T-helper 2 cell (primary cell): ENCODE measurements at places on chromosomes 6 and 20.

DNA sequence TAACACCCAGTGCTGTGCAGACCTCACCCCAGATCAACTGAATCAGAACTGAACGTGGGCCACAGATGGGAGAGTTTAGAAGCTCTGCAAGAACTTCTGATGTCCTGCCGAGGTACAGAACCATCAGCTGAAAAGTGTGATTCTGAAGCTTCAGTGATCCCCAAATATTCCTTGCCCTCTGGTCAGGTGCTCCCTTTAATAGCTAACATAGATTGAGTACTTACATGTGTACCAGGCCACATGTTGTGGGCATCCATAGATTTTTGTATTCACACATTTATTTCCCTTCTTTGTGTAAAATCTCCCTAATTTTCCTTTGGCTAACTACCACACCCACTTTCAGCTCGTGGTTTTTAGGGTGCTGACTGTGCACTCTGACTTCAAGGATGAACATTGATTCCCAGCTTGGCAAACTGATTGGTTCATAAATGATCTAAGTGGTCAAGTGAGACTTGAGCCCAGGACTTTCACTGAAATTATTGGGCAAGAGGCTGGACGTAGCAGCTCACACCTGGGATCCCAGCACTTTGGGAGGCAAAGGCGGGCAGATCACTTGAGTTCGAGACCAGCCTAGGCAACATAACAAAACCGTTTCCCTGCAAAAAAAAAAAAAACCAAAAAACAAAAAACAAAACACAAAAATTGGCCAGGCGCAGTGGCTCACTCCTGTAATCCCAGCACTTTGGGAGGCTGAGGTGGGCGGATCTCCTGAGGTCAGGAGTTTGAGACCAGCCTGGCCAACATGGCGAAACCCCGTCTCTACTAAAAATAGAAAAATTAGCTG, 162.2 kb downstream of the BCAS1 start:
- no peak for DNase-seq

- no peak for DNase-seq
Observed at GRCh38 chr20:48897305-48898010, 24.1 kb upstream of the ARFGEF2 start.

DNA sequence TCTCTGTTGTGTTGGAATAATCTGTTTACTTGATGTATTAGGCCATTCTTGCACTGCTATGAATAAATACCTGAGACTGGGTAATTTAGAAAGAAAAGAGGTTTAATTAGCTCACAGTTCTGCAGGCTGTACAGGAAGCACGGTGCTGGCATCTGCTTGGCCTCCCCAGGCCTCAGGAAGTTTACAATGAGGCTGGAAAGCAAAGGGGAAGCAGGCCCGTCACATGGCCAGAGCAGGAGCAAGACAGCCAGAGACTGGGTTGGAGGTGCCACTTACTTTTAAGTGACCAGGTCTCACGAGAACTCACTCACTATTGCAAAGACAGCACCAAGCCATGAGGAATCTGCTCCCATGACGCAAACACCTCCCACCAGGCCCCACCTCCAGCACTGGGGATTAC, 50.6 kb upstream of the FUCA2 start:
- no peak for DNase-seq

- no peak for DNase-seq
Observed at GRCh38 chr20:32007787-32008616, 2.2 kb upstream of the CCM2L start.

DNA sequence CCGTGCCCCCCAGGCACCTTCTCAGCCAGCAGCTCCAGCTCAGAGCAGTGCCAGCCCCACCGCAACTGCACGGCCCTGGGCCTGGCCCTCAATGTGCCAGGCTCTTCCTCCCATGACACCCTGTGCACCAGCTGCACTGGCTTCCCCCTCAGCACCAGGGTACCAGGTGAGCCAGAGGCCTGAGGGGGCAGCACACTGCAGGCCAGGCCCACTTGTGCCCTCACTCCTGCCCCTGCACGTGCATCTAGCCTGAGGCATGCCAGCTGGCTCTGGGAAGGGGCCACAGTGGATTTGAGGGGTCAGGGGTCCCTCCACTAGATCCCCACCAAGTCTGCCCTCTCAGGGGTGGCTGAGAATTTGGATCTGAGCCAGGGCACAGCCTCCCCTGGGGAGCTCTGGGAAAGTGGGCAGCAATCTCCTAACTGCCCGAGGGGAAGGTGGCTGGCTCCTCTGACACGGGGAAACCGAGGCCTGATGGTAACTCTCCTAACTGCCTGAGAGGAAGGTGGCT, 960 bp downstream of the TNFRSF6B start:
- no peak for DNase-seq

GRCh38 chr20:4167261-4168021, 152.1 kb upstream of the RNF24 start:
- no peak for DNase-seq

DNA sequence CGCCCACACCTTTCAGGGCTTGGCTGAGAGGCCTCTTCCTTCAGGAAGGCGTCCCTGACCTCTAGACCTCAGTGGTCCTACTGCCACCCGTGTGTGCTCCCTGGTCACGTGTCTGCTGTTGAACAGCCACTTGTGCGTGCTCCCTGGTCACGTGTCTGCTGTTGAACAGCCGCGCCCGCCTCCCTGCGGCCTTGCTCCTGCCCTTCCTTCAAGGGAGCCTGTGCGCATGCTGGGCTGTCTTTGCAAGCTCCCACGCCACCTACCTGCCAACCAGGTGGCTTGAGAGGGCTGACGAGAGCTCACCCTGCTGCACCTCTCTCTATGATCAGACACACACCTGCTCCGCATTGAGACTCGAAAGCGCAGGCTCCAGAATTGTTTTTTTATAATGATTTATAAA, 179.3 kb downstream of the BMP7 start:
- DNase-seq = no peak
